ENCODE measurements at places on chromosomes 5 and 9.
A peak's percentile ranks its signal among the peaks of the same experiment; 100 is the strongest.

- DNase-seq = no peak
Measured at GRCh38 chr5:16312785-16313184, 133.2 kb upstream of the MARCHF11 start.

DNA sequence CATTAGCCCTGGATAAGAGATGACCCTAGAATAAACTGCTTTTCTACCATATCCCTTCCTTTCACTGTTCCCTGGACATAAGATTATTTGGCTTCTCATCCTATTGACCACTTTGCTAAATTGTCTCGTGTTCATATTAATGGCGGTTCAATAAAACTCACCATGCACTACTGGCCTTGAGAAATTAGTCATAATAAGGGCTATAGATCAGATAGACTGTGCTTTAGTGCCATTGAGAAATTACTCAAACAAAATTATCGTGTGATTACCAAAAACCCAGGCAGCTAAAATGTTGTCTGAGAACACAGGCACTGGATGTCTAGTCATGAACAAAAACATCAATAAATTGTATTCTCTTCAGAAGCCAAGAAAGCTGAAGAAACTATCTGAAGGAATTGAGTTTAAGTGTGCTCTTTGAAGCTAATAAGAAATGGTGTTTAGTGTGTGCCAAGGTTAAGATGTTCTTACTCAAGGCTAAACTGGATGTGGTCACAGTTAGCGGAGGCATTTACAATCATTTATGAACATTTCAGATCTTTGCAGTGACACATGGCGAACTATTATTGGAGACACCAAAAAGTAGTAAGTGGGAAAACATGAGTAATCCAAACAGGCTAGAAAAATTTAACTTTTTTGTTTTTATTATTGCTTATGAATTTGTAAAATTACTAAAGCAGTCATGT is 460.4 kb upstream of the RORB start:
- DNase-seq = no peak

DNA sequence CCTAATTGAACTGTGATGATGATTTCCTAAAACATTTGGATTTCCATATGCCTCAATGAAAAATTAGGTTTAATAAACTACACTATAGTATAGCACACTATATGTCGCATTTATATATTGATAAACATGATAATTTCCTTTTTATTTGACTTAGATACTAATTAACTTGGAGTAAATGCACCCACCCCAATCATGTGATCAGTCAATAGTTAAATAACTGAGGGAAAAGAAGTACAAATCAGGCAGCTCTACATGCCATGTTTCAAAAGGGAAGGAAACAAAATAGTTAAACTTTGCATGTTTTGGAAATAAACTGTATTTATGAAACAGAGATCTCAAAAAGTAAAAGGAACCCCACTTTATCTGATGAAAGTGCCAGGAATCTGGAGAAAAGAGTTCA is 18.0 kb upstream of the GNE start:
- DNase-seq = no peak

- no peak for DNase-seq
Measured at GRCh38 chr5:40683305-40683704, 3.6 kb downstream of the PTGER4 start.

- no peak for DNase-seq
Measured at GRCh38 chr9:78871086-78871451, 574.1 kb downstream of the PSAT1 start.

- no peak for DNase-seq
Measured at GRCh38 chr9:35277628-35278359, 116.0 kb downstream of the UNC13B start.

- DNase-seq = no peak
Measured at GRCh38 chr5:125276096-125276495, 529.7 kb upstream of the ZNF608 start.

DNA sequence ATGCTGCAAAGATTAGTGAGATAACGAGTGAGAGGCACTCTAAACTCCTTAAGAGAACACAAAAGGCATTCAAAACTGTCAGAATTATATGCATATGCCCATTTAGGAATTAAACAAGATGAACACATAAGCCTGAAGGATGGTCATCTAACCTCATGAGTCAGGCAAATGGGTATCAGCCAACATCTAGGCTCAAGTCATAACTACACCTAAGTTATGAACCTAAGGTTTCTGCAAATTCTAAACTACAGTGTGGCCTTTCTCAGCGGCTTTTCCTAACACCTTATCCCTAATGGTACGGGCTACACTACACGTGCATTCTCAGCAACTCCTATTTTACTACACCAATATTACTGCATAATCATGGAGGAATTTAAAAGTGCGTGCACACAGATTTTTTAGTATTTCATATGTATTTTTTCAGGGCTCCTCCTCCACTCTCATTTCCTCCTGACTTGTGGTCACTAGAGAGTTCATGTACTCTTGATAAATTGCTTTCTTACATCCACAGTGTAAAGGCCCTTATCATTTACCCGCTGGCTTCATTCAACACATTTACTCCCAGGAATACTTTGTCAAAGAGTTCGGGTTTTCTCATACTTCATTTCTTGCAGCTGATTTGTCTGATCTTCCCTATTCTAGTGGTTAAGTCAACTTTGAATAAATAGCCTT is 316.5 kb downstream of the BNC2 start:
- DNase-seq = no peak

DNA sequence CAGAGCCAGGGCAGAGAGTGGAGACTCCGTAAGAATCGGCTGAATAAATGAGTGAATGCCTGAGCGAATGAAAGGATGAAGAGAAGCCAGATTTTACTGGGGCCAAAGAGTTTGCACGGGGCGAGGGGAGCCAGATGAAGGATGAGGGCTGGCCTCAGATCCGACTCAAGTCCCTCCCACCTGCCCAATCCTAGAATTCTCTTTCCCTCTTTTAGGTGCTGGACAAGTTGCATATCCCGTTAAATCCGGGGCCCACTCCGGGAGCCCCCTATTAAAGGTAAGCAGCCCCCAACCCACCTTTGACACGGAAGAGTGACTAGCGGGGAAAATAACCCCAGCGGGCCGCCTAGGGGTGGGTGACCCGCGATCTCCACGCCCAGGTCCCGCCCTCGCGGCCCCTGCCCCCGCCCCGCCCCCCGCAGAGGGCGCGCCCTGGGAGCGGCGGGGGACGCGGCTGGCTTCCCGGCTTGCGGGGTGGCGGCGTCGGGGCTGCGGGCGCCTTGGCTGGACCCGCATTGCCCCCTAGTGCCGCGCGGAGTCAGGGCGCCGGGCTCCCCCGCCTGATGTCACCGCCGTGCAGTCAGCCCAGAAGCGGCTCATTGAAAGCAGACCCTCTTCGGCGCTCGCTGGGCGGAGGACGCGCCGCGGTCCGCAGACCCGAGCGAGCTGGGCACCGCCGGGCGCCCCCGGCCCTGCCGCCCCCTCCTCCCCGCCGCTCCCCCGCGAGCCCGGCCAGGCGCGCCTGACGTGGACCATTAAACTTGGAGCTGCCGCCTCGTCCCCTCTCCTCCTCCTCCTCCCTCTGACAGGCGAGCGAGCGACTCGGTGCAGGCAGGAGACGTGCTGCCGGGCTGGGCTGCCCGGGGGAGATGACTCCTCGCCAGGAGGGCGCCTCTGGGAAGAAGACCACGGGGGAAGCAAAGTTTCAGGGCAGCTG is at the start of gene ADRA1B:
ADRA1B (plus strand) TSS at position 579 of the 937 bp plus-strand sequence. CDS start 424 bp downstream, outside the sequence.
- peak; percentile 80 for DNase-seq

DNA sequence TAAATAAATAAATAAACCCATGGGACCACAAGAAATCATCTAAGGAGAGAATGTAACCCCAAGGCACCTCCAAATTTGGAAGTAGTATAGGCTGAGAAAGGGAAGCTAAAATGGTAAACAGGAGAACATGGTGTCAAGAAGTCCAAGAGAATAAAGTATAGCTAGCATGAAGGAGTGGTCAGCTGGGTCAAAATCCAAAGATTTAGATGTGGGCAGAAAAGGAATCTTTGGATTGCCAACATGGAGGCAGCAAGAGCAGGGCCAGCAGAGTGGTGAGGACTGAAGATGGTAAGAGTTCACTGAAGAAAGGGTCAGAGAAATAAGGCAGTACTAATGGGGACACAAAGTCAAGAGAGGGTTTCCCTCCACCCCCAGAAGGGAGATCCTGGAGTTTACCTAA is 53.0 kb downstream of the TSSK1B start:
- no peak for DNase-seq

GRCh38 chr9:33129886-33130881 is 37.0 kb downstream of the B4GALT1 start:
- no peak for DNase-seq

GRCh38 chr5:157559301-157559700 is 16.3 kb downstream of the ADAM19 start:
- no peak for DNase-seq

DNA sequence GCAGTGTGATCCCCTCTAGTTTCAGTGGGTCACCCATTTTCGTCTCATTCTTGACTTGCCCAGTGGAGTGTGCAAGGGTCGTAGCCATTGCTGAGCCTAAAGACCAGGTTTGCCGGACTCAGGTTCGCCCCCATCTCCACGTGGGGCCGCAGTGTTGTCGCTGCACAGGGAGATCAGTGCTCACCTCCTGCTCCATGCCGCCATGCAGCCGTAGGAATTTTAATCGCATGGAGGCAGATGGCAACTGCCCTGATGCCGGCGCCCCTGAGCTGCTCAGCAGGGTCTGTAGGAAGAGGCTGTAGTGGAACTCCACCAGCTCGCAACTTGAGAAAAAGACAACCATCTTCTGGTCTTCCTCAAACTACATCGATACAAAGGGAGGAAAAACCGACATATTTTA is 24.1 kb downstream of the DDX31 start:
- no peak for DNase-seq

DNA sequence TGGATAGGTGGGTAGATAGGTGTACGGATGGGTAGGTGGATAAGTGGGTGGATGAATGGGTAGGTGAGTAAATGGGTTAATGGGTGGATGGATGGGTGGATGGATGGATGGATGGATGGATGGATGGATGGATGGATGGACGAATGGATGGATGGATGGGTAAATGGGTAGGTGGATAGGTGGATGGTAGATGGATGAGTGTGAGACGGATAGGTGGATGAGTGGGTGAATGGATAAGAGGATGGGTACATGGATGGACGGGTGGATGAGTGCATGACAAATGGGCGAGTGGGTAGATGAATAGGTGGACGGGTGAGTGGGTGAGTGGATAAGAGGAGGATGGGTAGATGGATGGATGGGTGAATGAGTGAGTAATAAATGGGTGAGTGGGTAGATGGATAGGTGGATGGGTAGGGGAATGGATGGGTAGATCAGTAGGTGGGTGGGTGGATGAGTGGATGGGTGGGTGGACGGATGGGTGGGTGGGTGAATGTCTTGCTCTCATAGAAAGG is 179.2 kb downstream of the FGF18 start:
- no peak for DNase-seq

- no peak for DNase-seq
Measured at GRCh38 chr5:80238778-80239679, 16.8 kb downstream of the SERINC5 start.

DNA sequence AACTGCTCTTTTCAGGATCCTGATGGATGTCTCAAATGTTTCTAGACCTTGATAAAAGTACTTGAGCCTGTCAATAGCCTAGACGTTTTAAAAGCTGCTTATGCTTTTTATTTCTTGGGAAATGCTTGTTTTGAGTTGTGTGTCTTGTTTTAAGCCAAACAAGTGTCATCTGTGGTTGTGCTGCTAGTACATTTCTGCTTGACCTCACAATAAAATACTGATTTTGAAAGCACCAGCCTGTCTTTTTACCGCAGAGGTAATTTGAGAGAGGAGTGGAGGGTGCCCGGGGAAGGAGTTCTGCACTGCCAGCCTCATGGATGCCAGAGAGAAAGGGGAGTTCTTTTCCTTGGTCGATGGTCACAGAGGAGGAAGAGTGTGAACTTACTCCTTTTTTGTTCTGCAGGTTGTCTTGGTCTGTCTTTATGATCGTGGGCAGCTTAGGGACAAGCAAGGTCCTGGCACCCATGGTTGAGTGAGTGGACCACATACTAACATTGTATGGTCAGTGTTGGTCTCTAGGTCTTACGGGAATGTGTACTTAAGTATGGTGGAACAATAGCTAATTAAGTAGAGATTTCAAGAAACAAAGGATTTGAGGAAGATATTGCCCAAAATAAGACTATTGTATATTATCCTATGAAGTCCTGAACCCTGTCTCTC is 61.0 kb downstream of the TRIO start:
- DNase-seq = no peak

DNA sequence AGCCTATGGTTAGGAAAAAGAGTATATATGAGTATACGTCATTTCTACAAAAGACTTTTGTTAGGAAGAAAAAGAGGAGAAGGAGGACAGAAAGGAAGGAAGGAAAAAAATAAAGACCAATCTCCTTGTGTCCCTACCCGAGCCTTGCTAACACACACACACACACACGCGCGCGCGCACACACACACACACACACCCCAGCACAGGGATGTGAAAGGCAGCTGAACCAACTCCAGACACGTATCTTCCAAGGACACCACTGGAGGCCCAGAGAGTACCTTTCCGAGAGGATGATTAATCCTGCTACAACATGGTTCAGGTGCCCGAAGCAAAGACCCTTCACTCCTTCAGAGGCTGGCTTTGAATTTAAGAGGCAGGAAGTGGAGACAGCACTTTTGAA is 56.9 kb upstream of the GALNT10 start:
- no peak for DNase-seq

- no peak for DNase-seq
Measured at GRCh38 chr9:90881648-90882047, 80.0 kb downstream of the SYK start.
